ENCODE measurements at places on chromosomes 4 and X.

DNA sequence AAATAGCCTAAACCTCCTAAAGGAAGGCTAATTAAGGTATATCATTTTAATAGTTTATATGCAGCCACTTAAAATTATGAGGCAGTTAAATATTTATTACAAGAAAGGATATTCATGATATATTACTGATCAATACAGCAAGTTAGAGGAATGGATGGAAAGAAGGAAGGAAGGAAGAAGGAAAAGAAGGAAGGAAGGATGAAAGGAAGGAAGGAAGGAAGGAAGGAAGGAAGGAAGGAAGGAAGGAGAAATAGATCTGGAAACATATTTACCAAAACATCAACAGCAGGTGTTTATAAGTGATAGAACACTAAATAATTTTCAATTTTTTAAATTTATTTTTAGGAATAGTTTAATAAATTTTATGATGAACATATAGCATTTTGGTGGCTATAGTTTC, 17.5 kb downstream of the SLC7A11 start:
- H3K27me3 ChIP-seq = peaks cover 3% of the 10 kb centered on the region
- H3K4me3 ChIP-seq = no peak overlapping the region
- DNase-seq = no peak
- H3K4me1 ChIP-seq = peaks cover 28% of the 10 kb centered on the region
- no peaks in the 10 kb centered on the region for H3K36me3 ChIP-seq

- no peaks in the 10 kb centered on the region for H3K4me1 ChIP-seq
- no peaks in the 10 kb centered on the region for H3K36me3 ChIP-seq
Measured at GRCh38 chrX:143081231-143081630, 55.5 kb downstream of the SPANXN4 start.

GRCh38 chrX:1159548-1159947, 52.9 kb downstream of the CRLF2 start:
- no peak for DNase-seq
- H3K4me1 ChIP-seq = no peaks in the 10 kb centered on the region
- peak overlapping the region; percentile 37 for H3K4me3 ChIP-seq
- H3K27me3 ChIP-seq = peaks cover 25% of the 10 kb centered on the region

DNA sequence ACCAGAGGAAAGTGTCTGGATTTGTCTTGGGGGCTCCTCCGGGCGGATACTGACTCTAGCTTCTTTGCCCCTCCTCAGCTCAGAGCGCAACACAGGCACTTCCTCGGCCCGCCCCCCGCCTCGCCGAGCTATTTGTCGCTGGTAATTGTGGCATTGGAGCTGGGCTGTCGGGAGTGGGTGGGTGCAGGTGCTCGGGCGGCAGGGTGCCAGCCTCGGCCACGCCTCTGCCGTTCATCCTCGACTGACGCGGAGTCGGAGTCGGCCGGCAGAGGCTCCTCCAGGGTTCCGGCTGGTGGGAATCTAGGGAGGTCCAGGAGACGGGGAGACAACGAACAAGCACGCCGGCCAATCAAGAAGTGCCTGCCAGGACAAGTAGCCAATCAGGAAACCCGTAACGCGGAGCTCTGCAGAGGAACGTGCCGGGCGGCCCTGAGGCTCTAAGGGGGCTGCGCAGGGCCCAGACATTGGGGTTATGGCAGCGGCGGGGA, 3.9 kb upstream of the SYN1 start:
- H3K36me3 ChIP-seq = peaks cover 7% of the 10 kb centered on the region
- H3K4me3 ChIP-seq = peak overlapping the region; percentile 88
- peak; percentile 51 for DNase-seq
- peaks cover 4% of the 10 kb centered on the region for H3K27me3 ChIP-seq

GRCh38 chr4:107153956-107154355, 117.8 kb upstream of the DKK2 start:
- H3K27me3 ChIP-seq = peaks cover 2% of the 10 kb centered on the region
- no peak for DNase-seq
- H3K36me3 ChIP-seq = peaks cover 3% of the 10 kb centered on the region
- peak overlapping the region; percentile 93 for H3K27ac ChIP-seq
- H3K4me3 ChIP-seq = no peak overlapping the region

DNA sequence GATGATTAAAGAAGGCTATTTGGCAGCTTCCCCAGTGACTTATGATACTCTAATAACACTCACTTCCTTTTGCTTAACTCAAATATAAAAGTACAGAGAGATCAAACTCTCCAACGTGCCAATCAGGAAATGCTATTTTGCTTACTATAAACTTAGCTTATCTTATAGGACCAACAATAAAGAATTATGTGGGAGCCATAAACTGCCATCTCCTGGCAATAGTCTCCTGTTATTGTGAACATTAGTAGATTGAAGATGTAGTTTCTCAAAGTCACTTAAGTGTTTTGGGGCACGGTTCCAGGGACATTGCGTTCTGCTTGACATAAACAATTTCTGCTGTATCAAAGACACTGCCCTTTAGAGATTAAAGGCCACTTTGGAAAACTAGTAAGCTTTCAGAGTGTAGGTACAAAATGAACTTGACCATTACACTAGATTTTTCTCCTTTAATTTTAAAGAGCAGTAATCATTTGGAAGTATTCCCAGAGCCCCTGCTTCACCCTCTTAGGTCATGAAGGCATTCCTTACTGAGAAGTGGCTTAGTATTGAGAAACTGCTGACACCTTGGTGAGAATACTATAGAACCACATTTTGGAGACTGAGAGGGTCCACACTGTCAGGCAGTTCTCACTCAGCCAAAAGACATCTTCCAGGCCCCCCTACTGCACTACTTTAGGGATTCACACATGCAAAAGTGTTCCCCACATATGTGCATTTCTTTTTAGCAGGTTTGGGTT, 51.9 kb downstream of the MAOA start:
- peaks cover 5% of the 10 kb centered on the region for H3K4me1 ChIP-seq
- no peak overlapping the region for H3K4me3 ChIP-seq
- H3K27ac ChIP-seq = no peak overlapping the region
- no peaks in the 10 kb centered on the region for H3K27me3 ChIP-seq
- no peaks in the 10 kb centered on the region for H3K36me3 ChIP-seq

Data from endothelial cell (in vitro differentiated cells).